ENCODE measurements at places on chromosomes 7 and 10.

GRCh38 chr7:148699782-148700629, 1.3 kb downstream of the CUL1 start:
- no peak for DNase-seq

- DNase-seq, result no peak
Measured at GRCh38 chr7:29287366-29287765, 92.8 kb downstream of the CHN2 start.

DNA sequence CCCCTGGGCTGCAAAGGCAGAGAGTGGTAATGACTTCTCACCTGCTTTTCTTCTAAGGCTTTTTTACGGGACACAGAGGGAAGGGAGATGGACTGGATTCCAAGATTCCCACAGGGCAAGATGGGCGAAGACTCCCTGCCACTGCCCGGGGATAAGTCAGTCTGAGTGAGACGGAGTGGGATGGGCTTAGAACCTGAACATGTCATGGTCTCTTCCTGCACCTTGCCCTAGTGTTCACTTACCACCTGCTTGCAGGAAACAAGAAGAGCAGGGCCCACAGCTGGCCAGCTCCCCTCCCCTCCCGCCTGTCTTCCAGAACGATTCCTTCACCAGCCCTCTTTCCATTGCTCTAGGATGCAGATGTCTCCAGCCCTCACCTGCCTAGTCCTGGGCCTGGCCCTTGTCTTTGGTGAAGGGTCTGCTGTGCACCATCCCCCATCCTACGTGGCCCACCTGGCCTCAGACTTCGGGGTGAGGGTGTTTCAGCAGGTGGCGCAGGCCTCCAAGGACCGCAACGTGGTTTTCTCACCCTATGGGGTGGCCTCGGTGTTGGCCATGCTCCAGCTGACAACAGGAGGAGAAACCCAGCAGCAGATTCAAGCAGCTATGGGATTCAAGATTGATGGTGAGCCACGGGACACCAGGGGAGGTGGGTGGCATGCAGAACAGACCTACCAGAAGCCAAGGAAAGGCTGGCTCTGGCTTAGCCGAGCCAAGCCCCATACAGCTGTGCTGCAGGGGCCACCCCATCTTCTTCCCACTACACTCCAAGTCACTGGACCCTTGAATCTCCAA, 1.3 kb downstream of the SERPINE1 start:
- DNase-seq, result no peak

DNA sequence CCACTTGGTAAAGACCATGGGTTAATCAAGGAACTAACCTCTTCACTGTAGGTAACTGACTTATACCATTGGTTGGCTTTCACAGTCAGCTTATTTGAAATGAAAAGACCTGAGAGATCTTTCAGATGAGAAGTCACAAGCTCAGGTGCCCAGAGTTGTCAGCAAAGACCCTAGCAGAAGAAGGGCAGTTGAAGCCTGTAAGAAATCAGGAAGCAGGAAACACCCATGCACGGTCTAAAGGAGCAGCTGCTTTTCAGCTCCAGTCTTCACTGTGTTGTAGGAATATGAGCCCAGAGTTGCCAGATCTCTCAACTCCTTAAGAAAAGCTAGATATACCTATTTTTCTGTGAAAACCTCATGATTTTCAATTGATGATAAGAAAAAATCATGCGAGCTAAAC, 130.0 kb downstream of the ARID5B start:
- DNase-seq, result no peak

- DNase-seq, result no peak
Measured at GRCh38 chr7:132402751-132403245, 173.5 kb downstream of the PLXNA4 start.

DNA sequence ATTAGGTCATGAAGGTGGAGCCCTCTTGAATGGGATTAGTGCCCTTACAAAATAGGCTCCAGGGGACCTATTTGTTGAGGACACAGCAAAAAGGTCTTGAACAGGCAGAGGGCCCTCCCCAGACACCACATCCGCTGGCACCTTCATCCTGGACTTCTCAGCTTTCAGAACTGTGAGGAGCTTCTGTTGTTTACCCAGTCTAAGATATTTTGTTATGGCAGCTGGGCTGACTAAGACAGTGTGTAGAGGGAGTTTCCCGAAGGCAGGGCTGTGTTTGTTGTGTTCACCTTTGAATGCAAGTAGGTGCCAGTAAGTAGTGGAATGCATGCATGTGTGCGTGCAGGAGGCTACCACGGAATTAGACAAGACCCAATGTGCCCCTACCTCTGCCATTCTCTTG, 106.7 kb downstream of the PTPRE start:
- no peak for DNase-seq

DNA sequence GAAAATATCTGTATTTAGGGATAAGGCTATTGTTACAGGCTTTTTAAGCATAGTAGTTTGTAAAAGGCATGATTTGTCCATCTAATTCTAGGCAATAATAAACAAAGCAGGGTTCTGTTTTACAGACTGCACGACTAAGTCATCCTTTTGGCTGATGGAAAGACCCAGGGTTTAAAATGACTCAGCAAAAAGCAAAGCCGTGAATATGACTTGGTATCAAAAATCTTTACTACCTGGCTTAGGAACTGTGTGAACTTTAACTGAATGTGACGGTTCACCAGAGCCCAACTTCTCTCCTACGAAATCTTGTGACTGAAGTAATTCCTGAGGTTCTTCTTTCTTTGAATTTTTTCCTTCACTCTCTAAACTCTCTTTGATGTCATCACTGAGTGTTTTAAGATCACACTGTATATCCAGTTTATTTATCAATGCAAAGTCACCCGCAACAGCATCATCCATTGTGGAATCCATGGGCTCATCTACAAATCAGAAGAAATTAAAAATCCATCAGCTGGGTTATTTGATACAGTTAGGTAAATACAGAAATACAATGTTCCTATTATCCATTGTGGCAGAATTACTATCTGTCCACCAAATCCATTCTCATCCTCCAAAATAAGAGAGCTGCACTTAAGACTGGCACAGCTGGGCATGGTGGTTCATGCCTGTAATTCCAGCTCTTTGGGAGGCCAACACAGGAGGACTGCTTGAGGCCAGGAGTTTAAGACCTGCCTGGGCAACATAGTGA, 17.0 kb downstream of the ATE1 start:
- DNase-seq, result no peak

DNA sequence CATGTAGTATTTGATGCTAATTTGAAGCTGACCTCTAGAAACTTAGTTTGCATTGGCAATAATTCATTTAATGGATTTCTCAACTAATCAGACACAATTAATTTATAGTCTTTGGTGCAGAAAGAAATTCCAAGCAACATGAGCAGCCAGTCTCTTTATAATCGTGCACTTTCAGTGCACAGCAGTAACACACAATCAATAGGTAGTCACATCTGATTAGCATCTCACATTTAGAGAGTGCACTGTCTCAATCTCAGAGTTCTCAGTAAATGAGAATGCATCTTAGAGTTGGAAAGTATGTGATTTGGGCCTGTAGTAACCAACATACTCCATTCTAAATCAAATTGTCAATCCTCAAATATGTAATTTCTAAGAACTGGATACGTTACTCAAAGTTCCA, 377.6 kb downstream of the POM121L12 start:
- DNase-seq, result no peak

DNA sequence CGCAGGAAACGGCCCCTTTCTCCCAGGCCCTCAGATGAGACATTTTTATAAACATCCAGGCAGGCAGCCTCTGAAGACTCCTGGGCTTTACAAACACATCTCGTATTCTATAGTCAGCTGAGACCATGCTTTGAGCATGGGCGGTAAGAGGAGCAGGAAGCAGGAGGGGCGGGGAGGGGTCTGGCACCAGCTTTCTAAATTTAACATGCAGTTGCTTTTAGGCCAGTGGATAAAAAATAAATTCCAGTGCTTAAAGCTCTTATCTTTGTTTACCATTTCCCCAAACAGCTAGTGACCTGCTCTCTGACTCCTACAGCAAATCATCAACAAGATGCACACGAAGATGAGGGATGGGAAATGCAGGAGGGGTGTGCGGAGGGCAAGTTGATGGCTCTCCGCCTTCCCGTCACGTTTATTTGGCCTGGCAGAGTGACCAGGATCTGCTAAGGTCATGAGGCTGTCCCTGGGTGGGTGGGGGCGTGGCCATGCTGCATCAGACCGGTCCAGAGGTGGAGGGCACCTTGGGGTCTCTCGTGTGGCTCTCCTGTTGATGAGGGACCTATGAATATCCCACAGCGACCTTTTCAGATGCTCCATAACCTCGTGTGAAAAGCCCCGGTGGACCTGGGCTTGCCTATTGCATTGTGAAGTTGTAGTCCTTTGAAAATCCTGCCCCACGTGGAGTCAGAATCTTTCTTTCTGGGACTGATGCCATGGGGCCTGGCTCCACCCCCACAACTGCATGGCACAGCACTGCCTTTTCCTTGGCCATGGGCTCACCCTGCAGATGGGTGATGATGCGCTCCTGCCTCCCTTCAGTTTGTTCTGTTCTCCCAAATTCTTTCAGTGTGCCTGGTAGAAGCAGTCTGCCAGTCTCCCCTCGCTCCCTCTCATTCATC, 67.5 kb downstream of the PARP12 start:
- no peak for DNase-seq

DNA sequence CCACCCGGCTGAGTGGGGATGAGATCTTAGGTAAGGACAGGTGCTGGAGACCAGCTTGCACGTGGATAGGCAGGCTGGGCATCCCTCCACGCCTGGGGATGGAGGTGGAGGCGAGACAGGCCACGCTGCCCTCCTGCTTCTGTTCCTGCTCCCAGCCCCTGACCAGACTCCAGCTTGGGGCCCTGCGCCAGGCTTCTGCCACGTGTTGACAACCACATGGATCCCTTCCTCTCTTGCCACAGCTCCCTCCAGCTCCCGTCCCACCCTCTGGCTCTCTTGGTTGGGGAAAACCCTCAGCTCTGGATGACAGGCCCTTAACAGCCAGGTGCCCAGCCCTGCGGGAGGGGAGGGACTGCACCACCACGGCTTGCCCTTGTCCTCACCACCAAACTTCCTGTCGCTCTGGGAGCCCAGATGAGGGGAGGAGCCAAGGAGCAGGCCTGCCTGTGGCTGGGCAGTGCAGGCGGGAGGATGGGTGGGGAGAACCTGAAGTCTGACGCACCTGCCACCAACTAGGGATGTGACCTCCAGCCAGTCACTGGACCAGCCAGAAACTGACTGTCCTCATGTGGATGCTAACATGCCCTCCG, 36.0 kb downstream of the KCNH2 start:
- DNase-seq, result no peak

GRCh38 chr10:124654686-124655085, 89.5 kb downstream of the FAM53B start:
- no peak for DNase-seq

GRCh38 chr10:18261063-18261610, 120.9 kb downstream of the CACNB2 start:
- no peak for DNase-seq

DNA sequence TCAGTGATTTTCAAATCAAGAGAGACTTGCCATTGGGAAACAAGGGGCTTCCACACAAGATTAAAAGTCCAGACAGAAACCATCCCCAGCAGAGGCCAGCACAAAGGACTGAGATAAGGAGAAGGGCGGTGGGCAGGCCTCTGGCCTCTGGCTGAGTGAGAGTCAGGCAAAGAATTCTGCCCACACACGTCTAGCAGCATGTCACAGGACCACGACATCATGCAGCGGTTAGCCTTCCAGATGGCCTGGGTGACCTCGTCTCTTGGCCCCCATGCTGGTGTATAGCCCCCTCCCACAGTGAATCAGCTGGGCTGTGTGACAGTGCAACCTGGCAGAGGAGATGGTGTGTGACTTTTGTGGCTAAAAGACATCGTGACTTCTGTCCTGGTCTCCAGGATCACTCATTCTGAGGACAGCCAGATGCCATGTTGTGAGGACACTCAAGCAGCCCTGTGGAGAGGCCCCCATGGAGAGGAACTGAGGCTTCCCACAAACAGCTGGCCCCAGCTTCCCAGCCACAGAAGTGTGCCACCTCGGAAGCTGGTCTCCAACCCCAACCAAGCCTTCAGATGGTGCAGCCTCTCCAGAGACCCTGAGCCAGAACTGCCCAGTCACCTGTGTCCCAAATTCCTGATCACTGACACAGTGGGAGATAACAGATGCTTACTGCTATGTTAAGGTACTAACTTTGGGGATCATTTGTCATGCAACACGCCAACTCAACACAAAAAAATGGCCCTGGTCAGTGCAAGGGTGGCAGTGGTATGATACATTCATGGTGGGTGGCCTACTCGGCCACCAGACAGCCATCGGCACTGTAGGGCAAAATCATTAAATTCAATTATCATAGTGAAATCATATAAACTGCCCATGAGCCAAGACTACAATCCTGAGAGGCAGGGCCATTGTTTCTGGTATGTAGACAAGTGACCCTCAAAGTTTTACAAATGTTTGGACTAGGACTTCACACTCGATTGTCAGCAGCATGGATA, 73.2 kb downstream of the TNS3 start:
- DNase-seq, result no peak

- no peak for DNase-seq
Measured at GRCh38 chr10:4834898-4835405, 8.9 kb downstream of the AKR1E2 start.

DNA sequence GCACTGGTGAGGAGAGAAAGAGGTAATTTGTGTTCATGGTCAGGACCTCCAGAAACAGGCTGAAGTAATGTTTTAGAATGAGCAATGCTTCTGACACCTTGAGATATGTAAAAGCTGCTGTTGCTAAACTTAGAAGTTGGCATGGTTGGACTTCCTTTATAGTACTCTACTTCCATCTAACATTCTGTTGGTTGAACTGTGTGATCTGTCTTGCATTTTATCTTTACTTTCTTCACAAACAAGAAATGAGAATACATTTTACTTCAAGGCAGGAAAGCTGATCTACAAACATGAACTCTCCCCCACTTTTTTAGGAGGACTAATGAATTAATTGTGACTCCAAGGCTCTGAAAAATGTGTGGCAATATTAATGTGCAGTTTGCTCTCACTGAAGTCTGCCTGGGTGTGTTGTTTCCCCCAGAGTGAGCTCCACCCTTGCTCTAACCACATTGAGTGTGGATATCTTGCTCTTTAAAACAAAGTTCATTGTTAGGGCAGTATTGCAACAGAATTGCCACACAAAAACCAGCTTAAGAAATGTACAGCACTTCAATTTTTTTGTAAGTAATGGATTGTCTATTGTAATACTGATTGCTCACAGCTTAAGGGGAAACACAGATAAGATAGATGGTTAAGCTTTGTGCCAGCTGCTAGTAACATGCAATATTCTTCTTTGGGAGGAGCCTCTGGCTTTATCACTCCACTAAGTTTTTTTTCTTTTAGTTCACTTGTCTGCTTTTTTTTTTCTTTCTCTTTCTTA, 69.0 kb downstream of the ADD3 start:
- no peak for DNase-seq

- DNase-seq, result no peak
Measured at GRCh38 chr7:4634166-4634565, 47.9 kb upstream of the FOXK1 start.

- DNase-seq, result no peak
Measured at GRCh38 chr10:12848439-12849173, 152.9 kb downstream of the CCDC3 start.

GRCh38 chr10:61951144-61951483, 49.6 kb downstream of the ARID5B start:
- no peak for DNase-seq

GRCh38 chr10:118956802-118957442, 72.6 kb upstream of the NANOS1 start:
- DNase-seq, result no peak

Measured in GM19239 (cell line).